ENCODE measurements at places on chromosomes 4 and X.

GRCh38 chr4:168021666-168022065, 70.7 kb upstream of the ANXA10 start:
- no peak for DNase-seq

DNA sequence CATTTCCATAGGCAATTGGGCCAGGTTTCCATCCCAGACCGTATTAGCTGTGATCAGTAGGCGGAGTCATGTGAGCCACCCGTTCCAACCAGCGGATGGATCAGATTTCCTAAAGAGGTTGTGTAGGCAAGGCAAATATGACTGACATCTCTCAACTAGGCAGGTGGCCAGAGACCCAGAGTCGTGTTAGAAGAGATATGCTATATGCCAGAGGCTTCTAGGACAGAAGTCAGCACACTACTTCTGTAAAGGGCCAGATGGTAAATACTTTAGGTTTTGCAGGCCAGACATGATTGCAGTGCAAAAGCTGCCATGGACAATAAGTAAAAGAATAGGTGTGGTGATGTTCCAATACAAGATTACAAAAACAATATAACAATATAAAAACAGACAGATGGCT, 788.4 kb downstream of the RPA4 start:
- DNase-seq: no peak

DNA sequence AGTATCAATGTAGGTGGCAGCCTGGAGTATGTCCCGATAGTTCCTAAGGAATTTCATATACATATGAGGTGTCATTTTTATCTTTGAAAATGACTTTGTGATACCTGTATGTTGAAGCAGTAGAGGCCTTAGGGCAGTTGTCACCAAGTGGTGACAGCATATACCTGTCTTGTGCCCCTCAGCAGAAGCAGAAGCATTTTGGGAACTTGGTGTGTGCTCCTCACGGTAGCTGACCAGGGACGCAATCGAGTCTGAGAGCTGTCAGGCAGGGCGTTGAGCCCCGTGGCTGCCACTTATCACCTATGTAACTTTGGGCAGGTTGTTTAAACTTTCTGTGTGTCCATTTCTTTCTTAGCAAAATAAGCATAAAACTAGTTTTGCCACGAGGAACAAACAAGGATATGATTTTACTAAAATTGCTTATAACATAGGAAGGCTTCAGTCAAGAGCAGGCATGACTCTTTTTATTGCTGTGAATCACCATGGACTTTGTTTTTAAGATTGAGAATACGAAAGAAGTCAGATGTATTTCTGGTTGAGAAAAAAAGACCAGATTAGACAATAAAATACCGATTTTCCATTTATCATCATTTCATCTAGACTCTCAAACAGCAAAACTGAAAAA, 161.5 kb downstream of the CPE start:
- no peak for DNase-seq

DNA sequence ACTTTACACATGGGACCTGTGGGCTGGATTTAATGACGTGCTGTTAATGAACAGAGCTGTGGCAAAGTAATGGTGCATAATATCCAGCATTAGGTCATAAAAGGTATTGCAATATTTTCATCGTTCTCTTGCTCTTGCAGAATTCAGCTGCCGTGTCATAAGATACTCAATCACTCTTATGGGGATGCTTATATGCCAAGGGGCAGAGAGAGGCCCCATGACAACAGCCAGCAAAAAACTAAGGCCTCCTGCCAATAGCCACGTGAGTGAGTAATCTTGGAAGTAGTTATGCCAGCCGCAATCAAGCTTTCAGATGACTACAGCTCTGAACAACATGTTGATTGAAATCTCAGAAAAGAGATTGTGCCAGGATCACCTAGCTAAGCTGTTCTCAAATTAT, 616.9 kb downstream of the FSTL5 start:
- no peak for DNase-seq

DNA sequence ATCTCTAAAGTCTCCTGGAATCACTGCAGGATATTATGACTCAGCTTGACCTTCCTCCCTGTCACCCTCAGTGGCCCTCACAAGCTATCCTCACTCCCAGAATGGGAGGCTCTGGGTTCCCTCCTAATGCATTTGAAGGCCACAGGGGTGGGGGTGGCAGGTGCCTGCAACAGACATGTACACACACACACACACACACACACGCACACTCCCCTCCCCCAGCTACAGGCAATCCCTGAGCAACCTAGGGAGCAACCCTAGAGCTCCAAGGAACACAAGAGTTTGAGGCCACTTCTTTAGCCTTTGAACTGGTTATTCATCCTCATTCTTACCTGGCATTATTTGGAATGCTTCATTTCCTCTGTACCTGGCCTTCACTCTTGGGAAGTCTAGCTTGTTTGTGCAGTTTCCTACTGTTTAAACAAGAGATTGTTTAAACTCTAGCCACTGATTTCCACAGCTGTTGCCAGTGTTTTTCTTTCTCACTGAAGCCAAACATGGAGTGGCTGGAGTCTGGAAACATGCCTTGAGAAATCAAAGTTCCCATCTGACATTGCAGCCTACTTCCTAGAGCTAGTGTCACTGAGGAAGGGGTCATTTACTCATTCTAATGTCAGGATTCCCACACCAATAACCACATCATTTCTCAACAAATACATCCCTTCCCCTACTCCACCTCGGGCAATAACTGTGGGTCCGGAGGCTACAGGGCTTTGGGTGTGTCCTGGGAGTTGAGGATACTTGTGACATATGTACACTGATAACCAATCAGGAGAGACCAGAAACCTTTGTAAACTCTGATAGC, 37.7 kb downstream of the MAOA start:
- DNase-seq: no peak

- DNase-seq: no peak
Observed at GRCh38 chr4:89119836-89120235, 8.5 kb downstream of the TIGD2 start.

GRCh38 chr4:90226734-90227133, 99.5 kb downstream of the CCSER1 start:
- no peak for DNase-seq

- DNase-seq: no peak
Observed at GRCh38 chrX:15686818-15687685, 22.4 kb upstream of the CLTRN start.

GRCh38 chr4:76090241-76090691, 15.8 kb downstream of the ART3 start:
- no peak for DNase-seq

DNA sequence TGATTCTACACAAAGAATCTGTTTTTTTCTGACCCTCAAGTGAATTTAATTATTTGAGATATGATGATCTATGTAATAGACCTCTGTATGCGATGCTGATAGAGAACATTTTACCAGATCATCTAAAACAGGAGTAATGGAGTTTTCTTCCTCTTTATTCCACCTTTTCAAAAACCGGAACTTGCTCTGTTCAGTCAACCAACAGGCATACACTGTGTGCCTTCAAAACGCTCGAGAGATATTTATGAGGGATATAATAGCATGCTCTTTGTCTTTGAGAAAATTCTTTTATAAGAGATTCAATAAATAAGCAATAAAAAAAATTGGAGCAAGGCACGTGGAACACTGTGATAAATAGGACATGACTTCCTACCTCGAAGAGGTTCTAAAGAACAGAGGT, 2.0 kb downstream of the NYX start:
- no peak for DNase-seq

DNA sequence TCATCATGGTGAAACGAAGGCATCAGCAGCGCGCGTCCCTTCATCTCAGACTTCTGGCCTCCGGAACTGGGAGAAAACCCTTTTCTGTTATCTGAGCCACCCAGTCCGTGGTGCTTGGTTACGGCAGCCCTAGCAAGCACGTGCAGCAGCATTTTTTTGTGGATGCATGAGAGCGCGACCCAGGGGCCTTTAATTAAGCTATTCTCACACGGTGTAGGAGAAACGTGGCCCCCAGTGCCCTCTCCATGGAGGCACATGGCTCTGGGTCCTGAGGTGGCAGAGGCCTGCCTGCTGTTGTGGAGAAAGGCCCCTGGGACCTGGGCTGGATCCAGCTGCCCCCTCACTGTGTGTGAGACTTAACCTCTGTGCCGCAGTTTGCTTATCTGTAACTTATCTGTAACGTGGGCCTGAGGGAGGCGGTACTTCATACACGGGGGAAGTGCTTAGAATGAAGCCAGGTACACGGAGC, 9.5 kb downstream of the CLCN4 start:
- DNase-seq: no peak

DNA sequence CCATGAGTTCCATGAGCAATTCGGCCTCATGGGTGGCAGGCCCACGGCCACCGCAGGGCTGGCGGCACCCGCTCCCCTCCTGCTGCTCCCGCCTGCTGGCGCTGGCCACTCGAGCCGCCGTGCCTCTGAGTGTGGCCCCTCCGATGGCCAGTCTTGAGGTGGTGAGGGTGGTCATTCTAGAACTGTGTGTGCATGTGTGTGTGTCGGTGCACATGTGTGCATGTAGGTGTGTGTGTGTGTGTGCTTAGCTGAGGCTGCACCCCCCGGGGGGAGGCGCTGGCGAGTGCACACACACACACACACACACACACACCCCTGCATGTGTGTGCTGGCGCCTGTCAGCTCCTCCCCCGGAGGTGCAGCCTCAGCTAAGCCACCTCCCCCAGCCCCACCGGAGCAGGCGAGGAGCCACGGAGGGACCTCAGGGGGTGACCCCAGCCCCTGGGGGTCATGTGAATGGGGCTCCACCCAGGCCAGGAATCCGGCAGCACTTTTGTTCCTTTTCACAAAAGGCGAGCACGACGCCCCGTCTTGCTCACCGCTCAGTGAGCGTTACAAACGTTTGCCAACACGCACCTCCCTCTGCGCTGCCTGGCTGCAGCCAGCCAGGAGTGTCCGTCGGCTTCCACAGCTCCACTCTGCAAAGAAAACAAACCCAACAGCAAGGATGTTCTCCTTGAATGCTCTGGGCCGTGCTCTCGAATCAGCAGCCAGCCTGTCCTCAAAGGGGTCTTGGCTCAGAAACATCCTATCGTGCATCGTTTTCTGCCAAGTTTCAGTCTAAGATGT, 29.9 kb downstream of the FGFRL1 start:
- no peak for DNase-seq

- DNase-seq: no peak
Observed at GRCh38 chrX:23871905-23872546, 35.7 kb downstream of the APOO start.

DNA sequence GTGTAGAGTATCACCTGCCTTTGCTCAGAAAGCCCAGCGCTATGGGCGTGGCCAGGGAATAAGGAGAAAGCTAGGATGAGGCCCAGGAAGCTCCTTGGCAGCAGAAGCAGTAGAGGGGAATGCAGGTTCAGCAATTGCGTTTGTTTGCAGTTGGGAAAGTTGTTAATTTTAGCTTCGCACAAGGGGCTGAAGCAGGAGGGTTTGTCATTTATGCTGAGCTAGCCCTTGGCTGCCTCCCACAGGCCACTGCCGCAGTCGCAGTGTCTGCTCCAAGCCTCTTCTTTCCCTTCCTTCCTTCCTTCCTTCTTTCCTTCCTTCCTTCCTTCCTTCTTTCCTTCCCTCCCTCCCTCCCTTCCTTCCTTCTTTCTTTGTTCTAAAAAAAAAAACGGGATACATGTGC, 21.5 kb downstream of the FRMPD3 start:
- no peak for DNase-seq

DNA sequence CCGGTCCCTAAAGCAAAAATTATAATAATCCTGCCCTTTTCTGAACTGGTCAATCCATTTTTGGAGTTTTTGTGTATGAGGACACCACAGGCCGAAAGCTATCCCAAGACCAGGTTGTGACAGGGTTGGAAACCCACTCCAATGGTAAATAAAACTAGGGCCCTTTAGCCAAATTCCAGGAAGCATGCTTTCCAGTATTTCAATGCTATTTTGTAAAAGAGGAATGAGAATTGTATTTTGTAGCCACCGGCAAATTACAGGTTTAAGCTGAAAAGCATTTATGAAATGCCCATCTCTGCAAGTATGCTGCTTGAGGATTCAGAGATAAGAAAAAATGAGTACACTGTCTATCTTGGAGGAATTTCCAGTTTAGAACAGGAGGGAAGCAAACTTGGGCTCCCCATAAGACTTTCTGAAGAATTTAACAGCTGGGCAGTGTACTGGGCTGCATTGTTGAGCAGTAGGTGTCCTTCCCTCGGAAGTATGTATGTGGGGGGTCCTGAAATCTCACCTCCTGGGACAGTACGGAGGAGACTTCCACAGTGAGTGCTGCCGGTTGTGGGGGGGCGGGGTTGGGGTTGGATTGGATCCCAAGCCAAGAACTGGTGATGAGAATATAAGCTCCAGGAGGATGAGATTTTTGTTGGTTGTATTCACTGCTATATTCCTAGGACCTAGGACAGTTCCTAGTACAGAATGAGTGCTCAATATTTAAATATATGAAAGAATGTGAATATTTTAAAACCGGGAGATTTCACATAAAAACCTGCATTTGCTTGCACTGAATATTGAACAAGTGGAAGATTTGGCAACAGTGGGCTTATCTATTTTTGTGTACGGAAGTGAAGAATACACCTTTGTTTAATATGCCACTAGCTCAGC, 26.8 kb downstream of the OCIAD2 start:
- no peak for DNase-seq

GRCh38 chr4:26753617-26754016, 107.0 kb upstream of the STIM2 start:
- peak; percentile 85 for DNase-seq

GRCh38 chr4:43337707-43338106, 445.2 kb downstream of the GRXCR1 start:
- DNase-seq: no peak

DNA sequence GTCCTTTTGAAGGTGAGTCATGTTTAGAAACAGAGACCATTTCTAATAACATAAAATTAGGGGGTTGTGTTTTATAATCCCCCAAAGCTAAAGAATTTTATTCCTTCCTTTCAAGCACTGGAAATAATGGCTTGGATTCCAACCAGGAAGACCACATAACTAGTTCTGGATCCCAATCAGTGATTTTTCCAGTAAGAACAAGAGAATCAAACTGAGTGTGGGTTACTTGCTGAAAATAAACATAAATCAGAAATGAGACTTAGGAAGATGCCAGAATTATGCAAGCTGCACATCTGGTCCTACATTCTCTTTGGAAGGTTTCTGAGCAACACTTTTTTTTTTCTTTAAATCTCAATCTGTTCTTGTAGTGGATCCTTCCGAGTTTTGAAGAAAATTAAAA, 76.3 kb downstream of the SOWAHB start:
- no peak for DNase-seq

DNA sequence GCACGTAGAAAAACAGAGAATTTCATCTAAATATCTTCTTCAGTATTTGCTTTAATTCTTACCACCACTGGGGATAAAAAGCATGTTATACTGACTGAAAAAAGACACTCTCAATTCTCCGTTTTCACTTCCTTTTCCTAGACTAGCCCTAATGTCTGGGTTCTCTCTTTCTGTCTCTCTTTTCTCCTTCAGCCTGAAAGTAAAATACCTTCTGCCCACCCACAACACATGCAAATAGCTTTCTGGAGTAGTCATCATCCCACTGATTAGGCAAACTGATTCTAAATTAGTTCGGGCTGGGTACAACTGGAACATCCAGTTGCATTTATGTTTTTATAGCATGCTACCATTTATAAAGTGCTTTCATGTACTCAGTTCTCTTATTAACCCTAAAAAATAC, 142.4 kb upstream of the ANKRD50 start:
- no peak for DNase-seq

DNA sequence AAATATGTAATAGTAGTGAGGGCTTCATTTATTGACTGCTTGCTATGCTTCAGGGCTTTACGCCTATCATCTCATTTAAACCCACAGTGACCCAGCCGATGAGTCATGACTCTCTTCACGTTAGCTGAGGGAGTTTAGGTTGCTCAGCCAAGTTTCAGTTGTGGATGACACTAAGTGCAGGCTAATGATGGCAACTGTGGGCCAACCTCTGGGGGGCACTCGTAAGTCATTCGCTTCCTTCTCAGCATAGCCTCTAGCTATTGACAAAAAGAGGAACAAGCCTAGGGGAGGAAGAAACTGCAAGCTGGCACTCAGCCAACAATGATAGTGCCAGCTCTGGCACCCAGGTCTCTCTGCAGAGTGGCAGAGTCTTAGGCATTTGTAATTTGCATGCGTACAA, 325.0 kb downstream of the ARHGAP10 start:
- no peak for DNase-seq
